ENCODE measurements at places on chromosomes 6 and 20. TPM values are rescaled to one million over a fixed set of nuclear protein-coding genes. Genes with fewer than 3 reads are reported as not detected.

DNA sequence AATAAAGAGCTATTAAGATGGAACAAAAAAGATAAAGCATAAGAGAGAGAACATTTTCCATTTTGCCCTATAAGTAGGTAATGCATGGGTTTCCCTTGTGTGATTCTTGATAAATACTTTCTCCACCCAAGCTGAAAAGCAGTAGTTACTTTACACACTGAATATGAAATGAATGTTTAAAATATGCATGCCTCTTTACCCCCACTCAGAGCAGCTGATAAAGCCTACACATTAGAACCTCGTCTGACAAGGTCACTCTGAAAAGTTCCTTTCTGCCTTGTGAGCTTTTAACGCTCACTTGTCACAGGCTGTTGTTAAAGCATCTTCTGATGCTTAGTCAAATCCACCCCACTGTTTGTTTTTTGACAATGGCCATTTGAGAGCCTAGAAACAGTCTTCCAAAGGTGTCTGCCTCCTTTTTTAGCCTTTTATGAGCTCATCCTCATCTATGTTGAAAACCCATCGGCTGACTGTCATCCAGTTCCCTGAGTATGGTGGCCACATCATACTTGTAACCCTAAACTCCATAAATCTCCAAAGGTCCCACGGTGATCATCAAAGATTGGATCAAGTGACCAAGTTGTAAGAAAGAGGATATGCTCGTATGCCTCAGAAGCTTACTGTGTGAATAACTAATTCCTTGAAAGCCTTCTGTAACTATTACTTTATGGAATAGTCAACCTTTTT lies 102.8 kb downstream of the ATXN1 start:
- DNase-seq = no peak

- DNase-seq = no peak
Observed at GRCh38 chr6:2865694-2866151, 24.1 kb upstream of the SERPINB1 start.

DNA sequence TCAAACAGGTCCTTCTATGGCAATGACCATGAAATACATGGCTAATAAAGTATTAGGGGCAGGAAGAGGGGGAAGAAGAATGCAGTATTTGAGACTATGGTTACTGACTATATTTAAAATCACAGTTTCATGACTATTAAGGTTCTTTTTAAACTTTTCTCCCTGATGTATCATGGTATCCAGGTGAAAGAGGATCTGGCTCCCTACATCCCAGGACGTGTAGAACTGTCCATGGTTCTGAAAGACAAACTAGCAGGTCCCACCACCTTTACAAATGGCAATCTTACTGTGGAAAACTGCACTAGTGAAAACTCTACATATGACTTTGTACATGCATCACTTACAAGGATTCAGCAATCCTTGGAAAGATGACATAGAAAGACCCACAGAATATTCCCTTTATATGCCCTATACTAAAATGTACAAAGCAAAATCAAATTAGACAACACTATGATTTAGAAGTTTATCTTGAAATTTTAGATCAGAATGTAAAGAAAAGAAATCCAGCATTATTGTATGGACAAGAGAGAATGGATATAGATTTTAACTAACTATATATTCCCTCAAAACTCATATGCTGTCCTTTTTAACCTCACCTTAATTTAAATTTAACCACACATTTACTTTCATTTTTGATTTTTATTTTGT lies 33.5 kb downstream of the RPP21 start:
- DNase-seq = no peak

MYCT1 gene
- total RNA-seq = 19.7 TPM

DNA sequence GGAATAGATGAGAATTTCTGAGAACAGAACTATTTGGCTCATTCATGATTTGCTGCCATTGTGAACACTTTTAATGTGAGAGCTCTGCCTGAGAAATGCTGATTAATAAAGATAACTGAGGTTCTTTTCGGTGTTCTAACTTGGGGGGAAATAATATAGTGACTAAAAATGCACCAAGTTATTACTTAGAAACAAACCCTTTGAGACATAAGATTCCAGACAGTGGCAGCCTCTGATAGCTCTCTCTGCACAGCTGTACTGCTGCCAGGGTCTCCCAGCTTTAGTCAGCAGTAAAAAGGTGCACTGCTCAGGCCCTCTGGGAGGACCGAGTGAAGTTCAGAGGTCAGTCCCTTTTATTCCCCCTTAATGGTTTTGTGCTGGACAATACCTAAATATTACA lies 2.5 kb upstream of the PRDM1 start:
- no peak for DNase-seq

Data from mesenteric fat pad (tissue), 1 donor.